ENCODE measurements at places on chromosomes 1 and 21. TPM values are rescaled to one million over a fixed set of nuclear protein-coding genes. Genes with fewer than 3 reads are reported as not detected.

Gene CD52
- total RNA-seq: not detected

Gene ENAH
- 86.9 TPM for total RNA-seq

Gene LCA5L
- total RNA-seq: 0.28 TPM

Gene PRRC2C
- total RNA-seq: 66.4 TPM

Gene SMPDL3B
- not detected for total RNA-seq

Gene ZBTB21
- total RNA-seq: 13.6 TPM

Gene SLAMF8
- total RNA-seq: not detected

Gene FHAD1
- not detected for total RNA-seq

Gene LRRC8D
- total RNA-seq: 34.7 TPM

Gene PLA2G2A
- total RNA-seq: not detected

Gene CD1E
- not detected for total RNA-seq

Gene CFAP74
- not detected for total RNA-seq

Gene LORICRIN
- total RNA-seq: not detected

Gene UBXN10
- not detected for total RNA-seq

Gene TMOD4
- total RNA-seq: not detected

Gene FCGR1A
- total RNA-seq: not detected

Gene TTC39A
- total RNA-seq: 0.72 TPM

All from IMR-90 (cell line).